ENCODE measurements at places on chromosomes 4 and X. TPM values are rescaled to one million over a fixed set of nuclear protein-coding genes. Genes with fewer than 3 reads are reported as not detected.

The ODAPH gene
- total RNA-seq, result not detected

The OPN1LW gene
- not detected for total RNA-seq

The INPP4B gene
- total RNA-seq, result 4.4 TPM

The NR3C2 gene
- total RNA-seq, result 4.1 TPM

The SMIM31 gene
- not detected for total RNA-seq
